ENCODE measurements at places on chromosomes 13 and 19.

- DNase-seq = no peak
These were observed 29.9 kb downstream of the TINCR start for GRCh38 chr19:5537870-5538269.

DNA sequence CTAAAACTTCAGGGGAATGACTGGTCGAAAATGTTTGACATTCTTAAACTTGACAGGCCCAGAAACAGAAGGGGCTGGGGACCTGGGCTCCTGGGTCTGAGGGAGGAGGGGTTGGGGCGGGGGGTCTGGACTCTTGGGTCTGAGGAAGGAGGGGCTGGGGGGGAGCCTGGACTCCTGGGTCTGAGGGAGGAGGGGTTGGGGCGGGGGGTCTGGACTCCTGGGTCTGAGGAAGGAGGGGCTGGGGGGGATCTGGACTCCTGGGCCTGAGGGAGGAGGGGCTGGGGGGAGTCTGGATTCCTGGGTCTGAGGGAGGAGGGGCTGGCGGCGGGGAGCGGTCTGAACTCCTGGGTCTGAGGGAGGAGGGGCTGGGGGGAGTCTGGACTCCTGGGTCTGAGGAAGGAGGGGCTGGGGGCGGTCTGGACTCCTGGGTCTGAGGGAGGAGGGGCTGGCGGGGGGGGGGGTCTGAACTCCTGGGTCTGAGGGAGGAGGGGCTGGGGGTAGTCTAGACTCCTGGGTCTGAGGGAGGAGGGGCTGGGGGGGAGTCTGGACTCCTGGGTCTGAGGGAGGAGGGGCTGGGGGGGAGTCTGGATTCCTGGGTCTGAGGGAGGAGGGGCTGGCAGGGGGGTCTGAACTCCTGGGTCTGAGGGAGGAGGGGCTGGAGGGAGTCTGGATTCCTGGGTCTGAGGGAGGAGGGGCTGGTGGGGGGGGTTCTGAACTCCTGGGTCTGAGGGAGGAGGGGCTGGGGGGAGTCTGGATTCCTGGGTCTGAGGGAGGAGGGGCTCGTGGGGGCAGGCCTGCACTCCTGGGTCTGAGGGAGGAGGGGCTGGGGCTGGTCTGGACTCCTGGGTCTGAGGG lies 5.5 kb upstream of the KLK6 start:
- no peak for DNase-seq

DNA sequence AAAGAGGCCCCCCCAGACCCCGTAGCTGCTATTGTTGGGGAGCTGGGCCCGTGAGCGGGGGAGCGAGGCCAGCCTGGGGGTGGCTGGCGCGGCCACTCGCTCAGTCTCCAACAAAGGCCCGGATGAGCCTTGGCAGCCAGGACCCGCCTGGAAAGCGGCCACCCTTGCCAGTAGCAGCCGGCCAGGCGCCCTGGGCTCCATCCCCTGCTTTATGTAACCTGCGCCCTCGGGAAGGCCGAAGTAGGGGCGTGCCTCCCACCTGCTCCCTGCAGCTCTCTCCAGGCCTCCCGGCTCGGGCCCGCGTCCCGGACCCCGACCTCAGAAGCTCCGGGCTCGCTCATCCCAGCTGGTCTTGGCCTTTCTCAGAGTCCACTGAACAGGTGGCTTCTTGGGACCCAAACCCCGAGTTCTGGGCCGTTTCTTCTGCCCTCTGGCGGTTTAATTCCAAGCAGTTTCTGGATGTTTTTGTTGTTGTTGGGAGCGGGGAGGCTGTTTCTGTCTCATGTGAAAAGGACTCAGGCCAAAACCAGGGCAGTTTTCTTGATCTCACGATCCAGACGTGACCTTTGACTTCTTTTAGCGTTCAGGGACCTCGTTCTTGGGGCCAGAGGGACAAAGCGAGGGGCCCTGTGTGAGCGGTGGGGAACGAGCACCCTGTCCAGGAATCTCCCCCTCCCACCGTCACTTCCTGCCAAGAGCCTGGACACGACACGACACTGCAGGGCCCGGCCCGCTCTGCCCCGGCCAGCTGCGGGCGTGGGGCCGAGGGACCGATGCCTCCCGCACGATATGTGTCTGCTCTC lies 1.2 kb downstream of the CDC34 start:
- DNase-seq = peak; percentile 80

- no peak for DNase-seq
These were observed 249.0 kb downstream of the TSHZ3 start for GRCh38 chr19:31100206-31100590.

- DNase-seq = no peak
These were observed 83.7 kb upstream of the MCF2L start for GRCh38 chr13:112885242-112885781.

- DNase-seq = no peak
These were observed 3.7 kb upstream of the PEX11G start for GRCh38 chr19:7492558-7492957.

DNA sequence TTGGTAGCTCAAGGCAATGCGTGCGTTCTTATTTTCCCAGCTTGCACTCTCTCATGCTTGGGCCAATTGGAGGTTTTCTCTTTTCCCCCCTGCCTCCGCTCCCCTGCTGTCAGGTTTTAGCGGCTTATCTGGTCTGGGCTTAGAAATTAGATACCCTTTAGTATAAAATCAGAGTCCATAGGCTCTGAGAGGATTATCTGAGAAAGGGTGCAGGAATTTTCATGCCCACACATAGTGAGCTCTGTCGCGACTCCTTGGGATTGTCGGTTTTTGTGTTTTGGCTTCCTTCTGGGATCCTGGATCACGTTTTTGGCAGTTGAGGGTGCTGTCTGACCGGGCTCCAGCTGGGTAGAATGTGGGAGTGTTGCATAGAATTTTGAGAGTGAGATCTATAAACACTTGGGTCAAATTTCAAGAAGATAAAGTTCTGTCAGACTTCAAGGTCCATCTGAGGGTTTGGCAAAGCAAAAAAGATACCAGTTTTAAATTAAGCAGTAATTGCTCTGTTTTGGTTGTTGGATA lies 12.4 kb downstream of the CHAF1A start:
- no peak for DNase-seq

DNA sequence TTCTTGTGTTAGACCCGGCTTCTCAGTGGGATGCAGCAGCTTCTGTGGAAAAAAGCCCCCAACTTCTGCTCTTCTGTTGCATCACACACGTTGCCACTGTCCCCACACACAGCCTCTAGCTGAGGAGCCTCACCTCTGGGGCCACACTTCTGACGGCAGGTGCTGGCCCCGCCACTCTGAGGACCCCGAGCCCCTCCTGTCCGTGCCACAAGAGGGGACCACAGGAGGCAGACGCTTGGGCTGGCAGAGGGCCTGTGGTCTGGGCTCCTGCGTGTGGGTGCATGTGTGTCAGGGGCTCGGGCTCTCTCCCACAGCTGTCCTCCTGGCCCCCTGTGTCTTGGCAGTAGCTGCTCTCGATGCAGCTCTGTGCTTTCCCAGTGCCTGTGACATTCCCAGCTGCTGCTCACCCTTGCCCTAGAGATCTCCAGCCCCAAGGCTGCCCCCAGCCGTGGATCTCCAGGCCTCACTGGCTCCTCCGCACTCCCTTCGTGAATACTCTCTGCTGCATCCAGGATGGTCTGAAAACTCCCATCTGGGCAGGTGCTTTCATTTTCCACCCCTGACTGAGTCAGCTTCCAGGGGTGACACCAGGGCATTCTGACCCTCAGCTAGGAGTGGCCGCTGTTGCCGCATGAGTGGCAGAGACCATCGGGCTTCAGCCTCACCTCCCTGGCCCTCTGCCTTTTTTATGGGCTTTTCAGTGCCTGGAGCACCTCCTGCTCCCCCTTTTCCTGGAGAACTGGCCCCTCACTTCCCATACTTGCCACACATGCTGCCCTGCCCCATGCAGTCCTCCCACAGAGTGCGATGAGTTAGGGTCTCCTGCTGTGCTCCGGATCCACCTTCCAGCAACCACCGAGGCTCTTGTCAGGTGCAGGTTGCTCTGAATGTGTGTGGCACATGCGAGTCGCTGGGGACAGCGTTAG lies 13.7 kb downstream of the MAU2 start:
- no peak for DNase-seq

DNA sequence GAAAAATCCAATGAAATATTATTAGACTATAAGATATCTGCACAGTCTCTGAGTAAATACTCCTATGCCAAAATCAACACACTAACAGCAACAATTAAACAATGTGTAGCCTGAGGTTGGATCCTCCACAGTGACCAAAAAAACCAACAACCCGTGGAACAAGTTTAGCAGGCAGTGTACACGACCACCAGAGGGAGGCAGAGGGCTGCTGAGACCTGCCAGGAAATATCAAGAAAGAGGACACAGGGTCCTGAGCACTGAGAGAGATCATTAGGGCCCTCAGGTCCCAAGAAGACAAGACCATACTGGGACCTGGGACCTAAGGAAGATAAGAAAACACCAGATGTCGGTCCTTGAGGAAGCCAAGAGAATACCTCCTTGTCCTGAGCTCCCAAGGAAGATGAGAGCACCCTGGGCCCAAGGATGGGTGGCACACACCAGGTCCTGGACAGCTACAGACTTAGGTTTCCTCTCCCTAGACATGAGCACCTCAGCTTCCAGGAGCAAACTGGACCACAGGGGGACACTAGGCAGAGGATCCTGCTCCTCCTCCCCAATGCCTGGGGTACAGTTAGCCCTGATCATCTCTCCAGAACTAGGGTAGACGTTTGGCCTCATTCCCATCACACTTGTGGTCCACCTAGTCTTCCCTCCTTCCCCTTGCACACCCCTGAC lies 822 bp upstream of the ZNF274 start:
- DNase-seq = peak; percentile 11

- no peak for DNase-seq
These were observed 250.3 kb downstream of the COL4A1 start for GRCh38 chr13:110056640-110057039.

GRCh38 chr19:36103040-36103626 lies 7.8 kb upstream of the OVOL3 start:
- no peak for DNase-seq

- no peak for DNase-seq
These were observed 30.0 kb downstream of the PDE4A start for GRCh38 chr19:10450191-10450852.

- DNase-seq = no peak
These were observed 19.8 kb upstream of the ZNF91 start for GRCh38 chr19:23415034-23415433.

- DNase-seq = no peak
These were observed 72.5 kb upstream of the MRI1 start for GRCh38 chr19:13691569-13692435.

GRCh38 chr13:34025746-34026145 lies 207.8 kb downstream of the RFC3 start:
- no peak for DNase-seq

- no peak for DNase-seq
These were observed 59.6 kb downstream of the WDFY2 start for GRCh38 chr13:51643882-51644281.

DNA sequence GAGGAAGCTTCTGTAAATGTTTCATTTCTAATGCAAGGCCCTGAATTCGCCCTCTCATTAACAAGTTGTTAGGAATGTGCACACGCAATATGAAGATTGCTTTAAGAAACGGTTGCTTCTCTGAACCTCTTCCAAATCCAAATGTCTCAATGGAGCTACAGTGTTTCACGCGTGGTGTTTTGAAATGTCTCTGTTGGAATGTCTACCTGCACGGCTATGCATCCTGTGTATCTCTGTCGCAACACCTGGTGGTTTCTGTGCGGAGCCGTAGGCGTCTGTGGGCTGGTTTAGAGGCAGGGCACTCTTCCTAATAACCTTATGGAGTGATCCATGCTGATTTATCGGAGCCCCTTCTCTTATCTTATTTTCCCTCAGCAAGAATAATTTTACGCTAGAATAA lies 1584.2 kb upstream of the SLC10A2 start:
- peak; percentile 8 for DNase-seq

- DNase-seq = no peak
These were observed 229.8 kb downstream of the LHFPL6 start for GRCh38 chr13:39373145-39373544.

- DNase-seq = no peak
These were observed 121.9 kb downstream of the ESD start for GRCh38 chr13:46675016-46675415.

- DNase-seq = no peak
These were observed 147.3 kb downstream of the SLC7A1 start for GRCh38 chr13:29448174-29448573.

DNA sequence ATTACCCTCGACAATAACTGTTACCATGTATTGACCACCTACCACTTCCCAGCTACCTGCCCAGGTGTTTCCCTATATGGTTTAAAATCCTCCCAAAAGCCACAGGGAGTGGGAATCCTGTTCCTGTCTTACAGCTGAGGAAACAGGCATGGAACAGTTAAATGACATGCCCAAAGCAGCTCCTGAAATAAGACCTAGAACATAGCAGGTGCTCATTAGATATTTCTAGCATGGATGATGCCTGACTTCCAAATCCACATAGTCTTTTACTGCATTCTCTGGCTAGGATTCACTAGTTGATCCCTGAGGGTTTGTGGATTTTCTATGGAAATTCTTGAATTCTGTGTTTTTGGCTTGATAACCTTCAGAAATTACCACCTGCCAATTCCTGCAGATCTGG lies 13.0 kb downstream of the KCNN4 start:
- DNase-seq = no peak

- no peak for DNase-seq
These were observed 2175.9 kb downstream of the PCDH9 start for GRCh38 chr13:65054277-65054676.

- DNase-seq = no peak
These were observed 635.5 kb upstream of the GPC6 start for GRCh38 chr13:92591117-92591516.

GRCh38 chr19:45772130-45772840 lies 3.2 kb upstream of the SIX5 start:
- DNase-seq = no peak

- no peak for DNase-seq
These were observed 120.0 kb upstream of the TMTC4 start for GRCh38 chr13:100794575-100794974.

GRCh38 chr13:21675095-21675991 lies 4.5 kb downstream of the FGF9 start:
- DNase-seq = peak; percentile 66

DNA sequence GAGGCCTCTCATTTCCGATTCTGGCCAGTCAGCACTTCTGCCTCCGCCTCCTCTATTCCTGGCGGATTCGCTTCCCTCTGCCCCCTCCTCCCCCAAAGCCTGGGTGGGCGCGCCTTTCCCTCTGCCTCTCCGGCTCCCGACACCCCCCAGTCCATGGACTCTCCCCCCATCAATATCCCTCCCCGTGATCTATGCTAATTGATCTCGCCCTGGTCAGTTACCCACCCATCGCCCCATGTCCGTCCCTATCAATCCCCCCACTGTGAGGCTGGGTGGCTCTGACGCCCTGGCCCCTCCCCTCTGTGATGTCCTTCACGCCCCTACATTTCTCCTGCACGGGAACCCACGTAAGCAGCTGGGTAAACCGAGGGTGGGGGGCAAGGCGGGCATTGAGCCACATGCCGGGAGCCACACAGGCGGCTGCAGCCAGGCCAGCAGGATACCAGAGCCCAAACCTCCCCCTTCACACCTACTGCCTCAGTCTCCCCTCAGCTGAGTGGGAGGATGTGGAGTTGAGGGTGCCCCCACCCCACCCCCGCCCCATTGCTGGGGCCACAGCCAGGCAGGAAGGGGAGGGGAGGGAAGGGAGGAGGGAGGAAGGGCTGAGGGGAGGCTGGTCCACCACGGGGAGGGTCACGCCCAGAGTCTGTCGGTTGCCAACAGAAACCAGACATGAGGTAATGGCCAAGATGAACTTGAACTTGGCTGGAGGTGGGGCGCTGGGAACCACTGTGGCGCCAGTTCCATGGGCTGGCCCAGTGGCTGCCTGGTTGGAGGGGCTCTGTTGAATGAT lies 21.0 kb downstream of the SMIM24 start:
- DNase-seq = peak; percentile 78

GRCh38 chr13:68982961-68983619 lies 1124.5 kb upstream of the ATXN8OS start:
- no peak for DNase-seq

Data from right kidney (tissue), 9 donors.